ENCODE measurements at places on chromosomes 13 and 19.
A peak's percentile ranks its signal among the peaks of the same experiment; 100 is the strongest.

DNA sequence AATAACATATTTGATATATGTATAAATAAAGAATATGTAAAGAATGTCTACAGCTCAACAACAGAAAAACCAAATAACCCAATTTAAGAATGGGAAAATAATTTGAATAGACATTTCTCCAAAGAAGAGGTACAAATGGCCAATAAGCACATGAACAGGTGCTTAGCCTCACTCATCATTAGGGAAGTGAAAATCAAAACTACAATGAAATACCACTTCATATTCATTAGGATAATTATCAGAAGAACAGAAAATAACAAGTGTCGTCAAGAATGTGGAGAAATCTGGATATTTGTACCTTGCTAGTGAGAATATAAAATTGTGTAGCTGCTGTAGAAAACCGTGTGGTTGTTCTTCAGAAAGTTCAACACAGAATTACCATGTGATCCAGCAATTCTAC, 8.4 kb upstream of the SUPT20H start:
- no peak for DNase-seq

DNA sequence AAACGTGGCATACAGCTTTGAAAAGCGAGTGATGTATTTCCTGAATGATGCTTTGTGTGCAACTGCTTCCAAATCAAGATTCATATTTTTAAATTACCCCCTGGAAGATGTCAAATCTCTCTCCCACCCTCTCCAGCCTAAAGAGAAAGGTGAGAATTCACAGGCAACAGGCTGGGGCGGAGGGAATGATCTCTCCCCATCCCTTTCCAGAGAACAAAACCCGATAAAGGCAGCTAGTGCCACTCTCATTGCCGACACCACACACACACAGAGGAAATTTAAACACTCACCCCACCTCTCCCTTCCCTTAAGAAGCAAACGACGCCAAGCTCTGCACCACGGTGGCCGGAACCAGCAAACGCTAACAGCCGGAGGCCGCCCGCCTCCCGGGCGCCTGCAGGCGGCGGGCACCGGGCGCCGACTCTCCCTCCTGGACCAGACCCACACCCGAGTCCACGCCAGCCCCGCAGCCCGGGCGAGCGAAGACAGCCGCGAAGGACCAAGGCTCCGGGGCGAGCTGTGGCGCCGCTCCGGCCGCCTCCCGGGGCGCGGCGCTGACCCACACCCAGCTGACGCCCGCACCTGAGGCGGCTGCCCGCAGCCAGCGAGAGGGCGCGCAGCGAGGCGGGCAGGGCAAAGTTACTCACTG, 477 bp downstream of the LNX2 start:
- DNase-seq, result no peak

GRCh38 chr19:50312967-50313811, 16.0 kb downstream of the KCNC3 start:
- DNase-seq, result no peak

- peak; percentile 94 for DNase-seq
Observed at GRCh38 chr19:58326914-58327726, at the start of gene ZSCAN22. Gene ZSCAN22 (plus strand): TSS chr19:58326994. CDS start chr19:58334803, 7,809 bp downstream.

DNA sequence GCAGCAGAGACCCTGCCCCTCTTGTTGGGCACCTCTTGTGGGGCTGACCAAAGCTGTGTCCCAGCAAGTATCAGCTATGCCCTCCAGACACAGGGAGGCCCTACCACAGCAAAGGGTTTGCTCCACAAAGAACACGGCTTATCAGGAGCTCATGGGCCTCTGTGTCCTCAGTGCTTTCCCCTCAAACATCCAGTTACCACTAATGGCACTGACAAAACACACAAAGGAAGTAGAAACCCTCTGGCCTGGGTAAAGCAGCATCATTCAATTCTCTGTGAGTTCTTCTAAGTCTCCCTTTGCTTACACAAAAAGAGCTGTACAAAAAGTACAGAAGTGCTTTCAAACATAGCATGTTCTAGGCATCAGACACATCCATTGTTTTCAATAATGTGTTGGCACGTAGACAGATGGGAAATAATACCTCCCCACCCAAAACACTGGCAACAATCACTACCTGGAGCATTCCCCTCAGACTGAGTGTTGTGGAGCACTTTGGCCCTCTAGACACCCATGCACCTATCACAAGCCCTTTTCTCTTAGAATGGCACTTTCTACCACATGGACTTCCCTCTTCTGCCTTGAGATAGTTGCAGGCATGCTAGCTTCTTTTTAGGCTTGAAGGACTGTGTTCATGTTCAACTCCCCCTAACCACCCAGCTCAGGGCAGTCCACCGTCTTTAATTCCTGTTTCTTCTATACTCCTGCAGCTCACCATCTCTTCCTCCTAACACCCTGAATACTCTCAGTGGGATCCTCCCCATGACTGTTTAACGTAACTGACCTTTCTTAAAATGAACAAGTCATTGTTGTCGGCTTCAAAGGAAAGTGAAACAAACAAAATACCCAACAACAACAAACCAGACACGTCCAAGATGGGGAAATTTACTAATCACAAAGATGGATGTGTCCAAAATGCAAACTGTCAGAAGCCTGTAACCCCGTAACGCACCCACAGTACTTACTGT, 43.5 kb downstream of the ATP7B start:
- no peak for DNase-seq

DNA sequence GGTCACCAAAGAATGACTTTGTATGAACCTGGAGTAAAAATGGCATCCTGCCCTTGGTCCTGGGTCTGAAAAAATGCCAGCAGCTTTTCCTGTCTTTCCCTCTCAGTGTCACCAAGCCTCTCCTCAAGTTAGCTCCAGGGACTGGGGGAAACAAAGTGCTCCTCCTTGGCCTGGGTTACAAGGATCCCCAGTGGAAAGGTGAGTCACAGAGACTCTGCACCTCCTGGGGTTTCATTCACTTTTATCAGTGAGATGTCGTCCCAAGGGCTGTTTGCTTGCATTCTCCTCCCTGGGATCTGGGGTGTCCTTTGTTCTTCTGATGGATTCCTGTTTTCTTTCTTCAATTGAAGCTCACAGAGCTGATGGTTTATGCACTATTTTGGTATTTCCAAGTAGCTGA, 93.2 kb upstream of the CSNK1A1L start:
- DNase-seq, result no peak

- DNase-seq, result no peak
Observed at GRCh38 chr13:52830946-52831345, 17.5 kb downstream of the PCDH8 start.

- no peak for DNase-seq
Observed at GRCh38 chr19:6533000-6533328, 2.1 kb downstream of the TNFSF9 start.

- no peak for DNase-seq
Observed at GRCh38 chr19:46772170-46773017, 16.0 kb downstream of the SLC1A5 start.

DNA sequence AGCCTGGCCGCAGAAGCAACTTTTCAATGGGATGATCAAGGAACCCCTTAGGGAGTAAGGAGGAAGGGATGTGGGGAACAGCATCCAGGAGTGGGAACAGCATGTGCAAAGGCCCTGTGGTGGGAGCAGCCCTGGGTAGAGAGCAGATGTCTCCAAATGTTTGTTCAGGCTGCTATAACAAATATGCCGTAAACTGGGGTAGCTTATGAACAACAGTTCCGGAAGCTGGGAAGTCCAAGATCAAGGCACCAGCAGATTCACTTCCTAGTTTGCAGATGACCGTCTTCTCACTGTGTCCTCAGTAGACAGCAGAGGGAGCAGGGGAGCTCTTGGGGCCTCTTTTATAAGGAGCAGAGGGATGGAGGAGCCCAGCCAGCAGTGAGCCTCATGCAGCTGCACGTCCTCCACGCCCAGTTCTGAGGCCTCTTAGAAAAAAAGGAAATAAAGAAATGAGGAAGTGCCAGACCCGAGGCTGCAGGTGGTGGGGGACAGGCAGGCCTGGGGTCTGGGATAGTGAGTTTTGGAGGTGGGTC, 4.2 kb upstream of the LRRC25 start:
- no peak for DNase-seq

- peak; percentile 22 for DNase-seq
Observed at GRCh38 chr13:100610391-100611347, 22.1 kb upstream of the GGACT start.

- DNase-seq, result no peak
Observed at GRCh38 chr19:32336259-32337083, 8.9 kb upstream of the ZNF507 start.

GRCh38 chr13:27461940-27462584, 11.7 kb upstream of the MTIF3 start:
- no peak for DNase-seq

GRCh38 chr13:100810481-100810880, 135.9 kb upstream of the TMTC4 start:
- no peak for DNase-seq

- no peak for DNase-seq
Observed at GRCh38 chr13:95604556-95604915, 40.0 kb downstream of the DZIP1 start.

DNA sequence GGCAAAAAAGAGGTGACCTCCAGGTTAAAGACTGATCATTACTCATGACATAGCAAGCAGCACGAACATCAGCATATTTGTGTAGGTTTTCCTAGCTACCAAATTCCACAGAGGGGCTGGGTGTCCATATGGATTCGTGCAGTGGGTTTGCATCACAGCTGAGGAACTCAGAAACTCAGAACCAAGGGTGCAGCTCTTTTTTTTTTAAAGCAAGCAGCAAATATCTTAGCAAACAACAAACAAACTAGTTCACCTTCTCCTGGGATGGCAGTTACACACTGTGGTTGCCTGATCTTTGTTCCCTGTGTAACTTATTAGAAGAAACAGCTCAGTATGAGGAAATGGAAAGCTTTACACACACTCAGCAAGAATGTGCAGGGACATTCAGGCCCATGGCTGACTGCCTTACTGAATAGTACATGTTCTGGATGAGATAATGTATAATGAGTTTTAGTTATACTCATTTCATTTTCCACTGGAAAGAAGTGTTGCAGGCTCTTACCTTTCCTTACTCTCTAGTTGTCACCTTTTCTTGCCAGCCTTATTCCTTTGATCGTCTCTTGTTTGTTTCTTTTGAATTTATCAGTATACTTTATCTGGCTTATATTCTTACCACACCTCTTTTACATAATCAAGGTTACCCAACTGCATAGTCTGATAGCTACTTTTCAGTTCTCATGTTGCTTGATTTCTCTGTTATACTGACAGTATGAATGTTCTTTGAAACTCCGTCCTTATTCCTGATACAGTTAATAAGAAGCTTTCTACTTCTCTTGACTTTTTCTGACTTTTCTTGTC, 4.3 kb downstream of the NDFIP2 start:
- DNase-seq, result no peak

DNA sequence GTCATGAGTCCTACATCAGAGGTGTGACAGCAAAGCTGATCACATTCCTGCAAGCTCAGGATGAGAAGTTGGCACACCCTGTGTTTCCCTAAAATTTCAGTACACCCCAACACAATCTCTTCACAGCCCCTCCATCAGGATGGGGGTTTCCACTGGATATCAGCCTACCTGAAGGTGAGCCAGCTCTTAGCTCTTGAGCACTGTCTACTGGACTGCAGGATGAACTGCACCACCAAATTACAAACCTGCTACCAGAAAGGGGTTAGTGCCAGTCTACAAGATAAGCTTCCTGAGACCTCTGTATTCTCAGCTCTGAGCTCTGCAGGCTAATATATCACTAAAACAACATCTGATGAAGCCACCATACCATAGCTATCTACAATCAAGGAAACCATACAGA, 1616.2 kb upstream of the SPRY2 start:
- no peak for DNase-seq

DNA sequence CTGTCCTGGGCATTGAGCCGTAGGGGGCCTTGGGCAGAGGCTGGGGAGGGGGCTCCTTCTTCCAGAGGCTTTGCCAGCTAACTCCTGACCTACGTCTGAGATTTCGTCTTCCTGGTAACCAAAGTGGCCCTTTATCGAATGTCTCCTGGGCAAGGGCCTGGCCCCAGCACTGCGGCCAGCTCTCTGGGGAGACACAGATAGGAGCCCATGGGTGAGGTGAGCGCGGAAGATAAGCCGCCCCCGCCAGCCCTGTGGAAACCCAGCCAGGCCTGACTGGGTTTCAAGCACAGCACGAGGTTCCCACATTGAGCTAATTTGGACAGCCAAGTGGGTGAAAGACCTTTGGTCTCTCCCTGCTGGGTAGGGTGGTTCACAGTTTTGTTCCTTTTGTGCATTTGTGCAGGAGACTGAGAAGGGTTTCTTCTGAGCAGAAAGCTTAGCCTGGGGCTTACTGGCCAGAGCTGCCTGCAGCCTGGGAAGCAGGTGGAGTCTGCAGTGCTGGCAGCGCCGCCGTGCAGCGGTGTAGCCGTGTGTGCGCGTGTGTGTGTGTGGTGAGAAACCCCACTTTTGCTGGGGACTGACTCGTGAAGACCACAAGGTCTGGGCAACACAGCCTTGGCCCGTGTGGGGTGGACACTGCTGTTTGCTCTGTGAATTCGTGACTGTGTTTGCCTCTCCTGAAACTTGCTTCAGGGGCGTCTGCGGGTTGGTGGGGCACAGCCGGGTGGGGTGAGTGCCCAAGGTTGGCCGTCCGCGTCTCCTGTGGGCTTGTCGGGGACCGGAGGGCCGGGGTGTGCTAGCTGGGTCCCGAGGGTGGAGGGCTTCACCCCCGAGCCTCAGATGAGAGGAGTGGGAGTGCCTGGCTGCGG, 2.5 kb downstream of the BSG start:
- no peak for DNase-seq

GRCh38 chr13:98195054-98195791, 18.2 kb upstream of the RNF113B start:
- DNase-seq, result no peak

DNA sequence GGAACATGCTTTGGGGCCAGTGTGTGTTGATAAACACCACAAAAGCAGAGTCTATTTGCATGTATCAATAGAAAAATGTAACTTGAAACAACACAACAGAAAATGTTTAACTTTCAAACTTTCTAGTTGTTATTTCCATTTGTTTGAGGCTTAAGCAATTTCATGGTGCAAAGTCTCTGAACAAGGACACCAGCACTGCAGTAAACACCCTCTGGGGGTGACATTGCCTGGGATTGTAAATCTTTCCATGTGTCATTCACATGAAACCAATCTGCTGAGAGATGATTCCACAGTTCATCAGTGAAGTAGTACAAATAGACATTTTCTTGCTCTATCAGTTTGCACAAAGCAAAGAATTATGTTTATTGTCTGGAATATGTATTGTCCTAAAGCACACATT, 124.5 kb downstream of the ITGBL1 start:
- DNase-seq, result no peak

DNA sequence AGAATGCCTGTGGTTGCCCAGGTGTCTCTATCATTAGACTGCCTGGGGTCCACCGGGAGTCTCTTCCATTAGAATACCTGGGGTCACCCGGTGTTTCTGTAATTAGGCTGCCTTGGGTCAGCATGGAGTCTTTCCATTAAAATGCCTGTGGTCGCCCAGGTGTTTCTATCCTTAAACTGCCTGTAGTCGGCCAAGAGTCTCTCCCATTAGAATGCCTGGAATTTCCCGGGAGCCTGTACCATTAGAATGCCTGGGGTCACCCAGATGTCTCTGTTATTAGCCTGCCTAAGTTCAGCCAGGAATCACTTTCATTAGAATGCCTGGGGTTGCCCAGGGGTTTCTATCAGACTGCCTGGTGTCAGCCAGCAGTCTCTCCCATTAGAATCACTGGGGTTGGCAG, 1492.8 kb downstream of the UQCRFS1 start:
- no peak for DNase-seq
